Thoracic aorta (tissue), 2 donors: ENCODE measurements at places on chromosomes 5 and 9. TPM values are rescaled to one million over a fixed set of nuclear protein-coding genes. Genes with fewer than 3 reads are reported as not detected.

SH3PXD2B gene
- total RNA-seq: 31.4 TPM

DNA sequence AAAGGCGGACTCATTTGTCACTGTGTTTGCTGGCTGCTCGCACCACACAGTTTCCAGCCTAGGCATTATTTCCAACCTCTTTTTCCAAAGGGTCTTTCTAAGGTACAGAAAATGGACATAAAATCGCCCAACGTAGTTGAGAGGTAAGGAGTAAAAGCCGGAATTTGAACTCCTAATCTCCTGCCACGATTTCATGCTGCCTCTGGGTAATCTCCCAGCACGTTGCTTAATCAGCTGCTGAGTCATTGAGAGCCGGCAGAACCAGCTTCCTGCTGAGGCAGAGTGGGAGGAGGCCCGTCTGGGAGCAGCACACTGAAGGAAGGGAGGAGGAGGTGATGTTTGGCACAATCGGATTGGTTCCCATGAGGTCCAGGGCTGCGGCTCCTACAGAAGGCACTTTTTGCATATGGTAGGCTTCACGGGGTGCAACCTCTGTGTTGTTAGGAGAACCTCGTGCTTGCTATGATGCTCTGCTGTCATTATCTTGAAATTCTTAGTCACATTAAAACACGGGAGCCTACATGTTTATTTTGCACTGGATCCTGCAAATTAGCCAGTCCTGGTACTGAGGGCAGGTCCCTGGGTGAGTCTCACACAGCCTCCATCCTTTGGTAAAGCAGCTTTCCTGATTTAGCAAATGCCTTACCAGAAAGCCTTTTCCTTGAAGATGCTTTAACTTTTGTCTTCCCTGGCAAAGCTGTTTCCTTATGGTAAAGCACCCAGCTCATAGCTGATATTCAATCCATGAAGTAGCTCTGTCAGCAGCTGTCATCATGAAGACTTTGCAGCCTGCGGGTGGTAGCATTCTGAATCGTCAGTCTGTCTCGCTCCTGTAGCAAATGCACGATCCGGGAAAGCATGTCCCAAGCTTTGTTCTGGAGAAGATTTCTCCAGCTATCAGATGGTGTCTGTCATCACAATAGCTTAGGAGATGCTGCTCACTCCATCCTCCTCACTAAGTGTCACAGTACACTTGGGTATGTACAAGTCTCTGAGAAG lies 191.6 kb upstream of the MSX2 start:
- peak; percentile 85 for DNase-seq

- no peak for DNase-seq
Observed at GRCh38 chr9:135613946-135614805, 25.2 kb downstream of the GLT6D1 start.

DNA sequence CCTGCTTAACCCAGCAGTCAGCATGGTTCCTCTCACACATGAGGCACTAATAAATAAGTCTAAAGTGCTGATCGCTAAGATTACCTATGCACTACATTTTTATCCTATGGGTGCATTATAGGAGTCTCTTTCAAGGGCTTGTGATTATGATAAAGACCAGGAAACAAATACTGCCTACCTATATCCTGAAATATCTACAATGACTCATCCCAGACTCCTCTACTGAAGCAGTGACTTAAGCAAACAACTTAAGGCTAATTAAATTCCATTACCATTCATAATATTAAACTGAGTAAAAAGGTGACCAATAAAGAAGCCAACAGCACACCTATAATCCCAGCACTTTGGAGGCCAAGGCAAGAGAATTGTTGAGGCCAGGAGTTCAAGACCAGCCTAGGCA lies 338.4 kb downstream of the DNAH5 start:
- DNase-seq: no peak

DNA sequence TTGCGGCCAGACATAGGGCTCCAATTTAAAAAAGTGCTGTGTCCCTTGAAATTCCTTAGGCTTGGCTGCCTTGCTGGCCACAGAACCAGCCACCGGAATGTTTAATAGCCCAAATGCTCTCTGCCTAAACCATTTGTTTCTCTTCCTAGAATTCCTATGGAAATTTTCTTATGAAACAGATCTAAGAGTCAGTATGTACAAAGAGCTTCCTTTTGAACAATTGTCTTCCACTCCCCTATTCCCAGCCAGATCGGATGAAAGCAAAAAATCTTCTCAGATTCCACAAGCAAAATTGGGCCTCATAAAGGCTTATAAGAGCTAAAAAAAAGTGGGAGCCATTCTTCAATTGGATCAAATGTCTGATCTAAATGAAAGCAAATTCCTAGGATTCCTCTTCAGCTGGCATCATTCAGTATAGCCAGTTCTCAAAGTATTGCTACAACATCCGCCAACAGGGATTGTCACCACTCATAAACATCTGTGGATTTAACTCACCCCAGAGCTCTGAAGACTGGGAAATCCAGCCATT lies 104.3 kb downstream of the CEMIP2 start:
- no peak for DNase-seq

GRCh38 chr9:96554801-96555566 lies 64.7 kb downstream of the CDC14B start:
- no peak for DNase-seq
